ENCODE measurements at places on chromosomes 2 and 18.

DNA sequence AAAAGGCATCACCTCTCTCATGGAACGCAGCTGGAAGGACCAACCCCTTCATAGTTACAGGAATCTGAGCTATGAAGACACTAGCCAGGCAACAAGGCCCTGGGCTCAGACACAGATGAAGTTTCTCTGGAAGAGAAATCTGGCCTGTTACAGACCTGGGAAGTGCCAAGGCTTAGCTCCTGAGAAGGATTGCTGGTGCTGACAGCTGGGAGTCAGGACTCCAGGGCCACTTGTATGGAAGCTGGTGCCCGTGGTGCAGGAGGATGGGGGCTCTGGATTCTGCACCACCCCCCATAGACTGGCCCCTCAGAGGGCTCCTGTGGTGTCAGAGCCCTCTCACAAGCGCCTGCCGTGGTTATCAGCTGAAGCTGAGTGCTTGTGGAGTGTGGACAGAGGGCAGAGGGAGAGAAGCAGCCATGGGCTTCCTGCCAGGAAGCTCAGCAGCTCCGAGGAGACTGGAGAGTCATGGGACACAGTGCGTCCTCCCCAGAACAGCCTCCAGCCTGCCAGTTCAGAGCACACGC, 87.3 kb upstream of the LCLAT1 start:
- no peak for DNase-seq

- no peak for DNase-seq
Observed at GRCh38 chr2:238596571-238597551, 170.1 kb downstream of the ASB1 start.

DNA sequence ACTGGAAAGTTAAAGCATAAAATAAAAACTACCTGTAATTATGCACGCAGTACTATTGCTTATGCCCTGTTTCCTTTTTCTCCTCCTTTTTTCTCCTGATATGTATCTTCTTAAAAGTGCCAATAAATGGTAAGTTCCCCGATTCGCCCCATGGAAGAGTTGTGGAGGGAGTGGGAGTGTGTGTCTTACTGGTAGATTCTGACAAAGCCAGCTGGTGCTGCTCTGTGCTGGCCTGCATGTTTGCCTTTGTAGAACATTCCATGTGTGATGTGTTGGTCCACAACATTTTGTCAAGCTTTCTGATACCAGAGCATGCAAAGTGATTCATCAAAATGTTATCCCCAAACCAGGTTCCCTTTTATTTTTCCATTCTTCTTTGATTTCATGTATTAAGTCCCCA, 356.9 kb upstream of the RAB12 start:
- no peak for DNase-seq

DNA sequence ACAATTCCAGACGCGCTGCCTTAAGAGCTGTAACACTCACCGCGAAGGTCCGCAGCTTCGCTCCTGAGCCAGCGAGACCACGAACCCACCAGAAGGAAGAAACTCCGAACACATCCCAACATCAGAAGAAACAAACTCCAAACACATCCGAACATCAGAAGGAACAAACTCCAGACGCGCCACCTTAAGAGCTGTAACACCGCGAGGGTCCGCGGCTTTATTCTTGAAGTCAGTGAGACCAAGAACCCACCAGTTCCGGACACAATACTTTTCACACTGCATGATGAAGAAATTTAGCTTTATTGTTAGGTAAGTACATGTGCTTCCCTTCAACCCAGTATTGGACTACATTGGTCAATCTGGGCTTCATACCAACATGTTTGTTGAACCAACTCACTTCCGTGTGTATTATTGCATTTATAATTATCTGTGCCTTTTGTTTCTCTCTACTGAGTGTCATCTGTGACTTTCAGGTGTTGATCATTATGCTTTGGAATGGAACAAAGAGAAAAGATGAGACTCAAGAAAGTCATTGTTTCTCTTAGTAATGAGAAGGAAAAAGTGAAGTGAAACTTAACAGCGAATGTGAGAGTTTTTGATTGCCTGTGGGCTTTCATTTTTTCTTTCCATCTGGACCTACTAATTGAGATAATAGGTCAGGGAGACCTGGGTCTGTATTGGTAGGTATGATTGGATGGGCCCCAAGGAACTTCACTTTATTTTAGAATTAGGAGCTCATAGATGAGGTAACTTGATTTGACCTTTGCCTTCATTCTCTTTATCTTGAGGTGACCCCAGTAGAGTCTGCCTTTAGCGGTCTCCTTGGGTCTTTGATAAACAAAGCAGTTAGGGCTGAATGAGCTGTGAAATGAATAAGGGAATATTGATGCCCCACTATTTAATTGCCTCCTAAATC, 76.1 kb upstream of the CAVIN2 start:
- no peak for DNase-seq

DNA sequence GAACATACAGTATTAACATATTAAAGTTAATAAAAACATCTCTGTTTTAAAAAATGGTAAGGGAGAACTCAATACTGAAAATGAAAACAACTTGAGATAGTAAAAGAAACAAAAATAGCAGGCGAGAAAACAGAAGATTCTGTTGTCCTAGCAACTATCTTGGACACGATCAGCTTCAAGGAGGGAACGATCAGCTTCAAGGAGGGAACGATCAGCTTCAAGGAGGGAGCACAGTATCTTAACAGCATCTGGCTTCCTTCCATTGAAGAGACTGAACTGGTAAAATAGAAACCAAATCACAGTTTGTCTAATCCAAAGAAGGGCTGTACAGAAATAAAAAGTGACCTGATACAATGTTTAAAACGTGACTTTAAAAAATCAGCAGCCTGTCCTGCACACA, 51.8 kb downstream of the NDUFA10 start:
- no peak for DNase-seq

DNA sequence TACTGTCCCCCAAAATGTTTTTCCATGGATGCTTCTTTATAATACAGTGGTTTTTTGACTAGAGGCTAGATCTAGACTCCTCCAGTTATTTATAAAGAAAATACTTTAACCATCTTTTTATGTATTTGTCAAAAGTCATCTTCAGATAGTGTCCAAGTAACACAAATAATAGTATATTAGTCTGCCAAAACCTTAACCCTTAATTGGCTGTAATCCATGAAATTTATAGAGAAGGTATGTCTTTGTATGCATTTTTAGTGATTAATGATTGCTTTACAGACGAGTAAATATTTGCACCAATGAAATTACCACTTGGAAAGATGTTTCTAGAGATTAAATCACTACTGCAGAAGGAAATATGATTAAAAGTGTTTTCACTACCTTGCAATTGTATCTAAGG, 451.8 kb upstream of the NRXN1 start:
- DNase-seq = no peak

- DNase-seq = peak; percentile 62
Observed at GRCh38 chr2:134120733-134121630, 132.9 kb upstream of the MGAT5 start.

DNA sequence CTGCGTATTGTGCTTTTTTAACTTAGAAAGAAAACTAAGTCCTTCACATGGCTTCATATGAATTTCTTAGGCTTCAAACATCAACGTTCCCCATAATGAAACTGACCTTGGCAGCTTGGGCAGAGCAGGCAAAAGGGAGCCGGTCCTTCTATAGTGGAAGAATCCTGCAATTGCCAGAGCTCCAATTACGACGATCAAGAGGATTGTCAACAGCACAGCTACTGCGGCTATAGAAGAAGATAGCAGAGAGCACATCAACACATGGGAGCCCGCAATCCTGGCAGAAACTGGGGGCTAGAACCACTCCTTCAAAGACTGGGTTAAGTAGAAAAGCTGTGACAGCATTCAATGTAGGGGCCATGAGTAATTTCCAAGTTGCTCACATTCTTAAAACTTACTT, 69.8 kb downstream of the DHRS9 start:
- DNase-seq = no peak

- DNase-seq = no peak
Observed at GRCh38 chr2:24086241-24086640, 1.6 kb upstream of the TP53I3 start.

- no peak for DNase-seq
Observed at GRCh38 chr2:205905576-205905975, 180.4 kb downstream of the INO80D start.

GRCh38 chr2:60556576-60557485, 3.4 kb upstream of the BCL11A start:
- DNase-seq = no peak

GRCh38 chr2:222256250-222256649, 42.5 kb downstream of the PAX3 start:
- no peak for DNase-seq

DNA sequence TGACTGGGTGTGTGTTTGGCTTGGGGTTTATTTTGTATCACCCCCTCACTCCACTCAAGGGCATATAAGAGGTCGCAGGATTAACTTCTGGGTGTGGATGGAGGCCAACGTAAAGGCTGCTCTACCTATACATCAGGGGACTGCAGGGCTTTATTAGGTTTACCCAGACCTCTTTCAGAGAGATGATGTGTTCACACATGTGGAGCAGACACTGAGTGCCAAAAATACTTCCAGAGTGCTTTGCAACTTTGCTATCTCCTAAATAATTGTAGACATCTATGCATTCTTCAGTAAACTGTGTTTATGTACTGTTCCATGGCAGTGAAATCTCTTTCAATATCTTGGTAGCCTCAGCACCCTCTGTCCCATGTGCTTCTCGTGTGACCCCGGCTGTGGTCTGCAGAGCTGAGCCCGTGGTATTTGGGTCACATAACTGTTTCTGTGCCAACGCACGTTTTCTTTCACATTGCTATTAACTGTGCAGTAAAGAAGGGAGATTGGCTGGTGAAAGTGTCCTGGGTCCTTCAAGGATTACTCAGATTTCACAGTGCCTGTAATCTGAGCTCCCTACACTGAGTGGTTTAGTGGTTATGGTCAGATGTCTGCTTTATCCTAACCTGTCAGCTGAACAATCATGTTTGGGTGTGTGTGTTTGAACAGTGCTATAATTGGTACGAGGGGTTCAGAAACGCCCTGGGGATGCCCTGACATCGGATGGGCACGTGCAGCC, 208.1 kb downstream of the VAPA start:
- DNase-seq = no peak

GRCh38 chr2:189409131-189409530, 32.1 kb upstream of the WDR75 start:
- DNase-seq = no peak

DNA sequence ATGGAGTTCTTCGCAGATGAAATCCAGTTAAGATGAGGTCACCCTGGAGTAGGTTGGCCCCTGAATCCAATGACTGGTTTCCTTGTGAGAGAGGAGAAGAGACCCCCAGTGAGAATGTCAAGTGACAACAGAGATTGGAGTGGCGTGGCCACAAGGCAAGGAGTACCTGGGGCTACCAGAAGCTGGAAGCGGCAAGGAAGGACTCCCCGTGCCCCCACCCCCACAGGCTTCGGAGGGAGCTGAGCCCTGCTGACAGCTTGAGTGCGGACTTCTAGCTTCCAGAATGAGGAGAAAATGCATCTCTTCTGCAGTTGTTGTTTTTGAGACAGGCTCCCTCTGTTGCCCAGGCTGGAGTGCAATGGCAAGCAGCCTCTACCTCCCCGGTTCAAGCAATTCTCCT, 78.0 kb upstream of the HPCAL1 start:
- DNase-seq = no peak

DNA sequence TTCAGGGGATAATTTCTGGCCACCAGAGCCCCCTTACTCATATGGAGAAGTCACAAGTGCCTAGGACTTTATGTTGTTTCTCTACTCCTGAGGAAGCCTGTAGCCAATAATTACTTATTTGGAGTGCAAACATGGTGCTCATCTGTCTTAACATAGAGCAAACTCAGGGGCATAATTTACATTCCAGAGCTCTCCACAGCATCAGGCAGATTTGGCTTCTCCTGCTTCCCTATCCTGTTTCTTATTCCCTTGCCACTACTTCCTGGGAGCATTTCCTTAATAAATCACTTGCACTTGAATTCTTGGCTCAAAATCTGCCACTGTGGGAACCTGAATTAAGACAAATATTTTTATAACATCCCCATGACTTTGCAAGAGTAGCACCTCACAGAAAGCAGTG, 960.9 kb downstream of the SOCS6 start:
- DNase-seq = no peak

GRCh38 chr2:121790276-121790956, 35.0 kb downstream of the TSN start:
- no peak for DNase-seq

- DNase-seq = no peak
Observed at GRCh38 chr2:36889795-36890194, 76.5 kb downstream of the STRN start.

GRCh38 chr2:24832073-24832461, 38.8 kb downstream of the CENPO start:
- DNase-seq = no peak

DNA sequence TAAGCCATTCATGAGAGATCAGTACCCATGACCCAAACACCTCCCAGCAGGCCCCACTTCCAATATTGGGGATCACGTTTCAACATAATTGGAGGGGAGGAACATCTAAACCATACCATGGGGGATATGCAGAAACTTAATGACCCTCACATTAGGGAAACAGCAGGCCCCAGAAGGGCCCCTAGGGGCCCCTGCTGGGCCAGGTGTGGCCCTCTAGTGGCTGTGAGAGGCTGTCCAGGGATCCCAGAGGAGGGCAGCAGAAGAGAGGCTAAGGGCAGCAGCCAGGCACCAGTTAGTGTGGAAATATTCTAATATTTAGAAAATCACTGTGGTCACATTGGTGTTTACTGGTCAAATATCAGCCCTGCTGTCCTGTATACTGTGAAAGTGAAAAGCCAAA, 49.3 kb upstream of the ANKRD44 start:
- DNase-seq = no peak

DNA sequence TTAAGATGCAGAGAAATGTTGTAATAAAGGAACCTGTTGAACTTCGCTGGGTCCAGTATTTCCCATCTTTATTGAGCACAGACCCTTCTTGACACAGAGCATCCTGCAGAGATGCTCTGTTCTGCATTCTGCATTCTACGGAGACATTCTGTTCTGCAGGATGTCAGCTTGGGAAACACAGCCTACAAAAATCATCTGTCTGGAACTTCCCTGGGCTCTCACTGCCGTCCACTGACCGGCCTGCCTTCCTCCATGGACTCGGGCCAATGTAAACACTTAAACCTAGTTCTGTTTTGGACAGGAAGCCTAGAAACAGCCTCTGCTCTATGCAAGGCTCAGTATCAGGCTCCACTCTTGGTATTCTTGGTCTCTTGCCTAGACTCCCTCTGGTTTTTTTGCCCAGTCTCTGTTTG, 90.0 kb upstream of the PPP1CB start:
- DNase-seq = no peak

DNA sequence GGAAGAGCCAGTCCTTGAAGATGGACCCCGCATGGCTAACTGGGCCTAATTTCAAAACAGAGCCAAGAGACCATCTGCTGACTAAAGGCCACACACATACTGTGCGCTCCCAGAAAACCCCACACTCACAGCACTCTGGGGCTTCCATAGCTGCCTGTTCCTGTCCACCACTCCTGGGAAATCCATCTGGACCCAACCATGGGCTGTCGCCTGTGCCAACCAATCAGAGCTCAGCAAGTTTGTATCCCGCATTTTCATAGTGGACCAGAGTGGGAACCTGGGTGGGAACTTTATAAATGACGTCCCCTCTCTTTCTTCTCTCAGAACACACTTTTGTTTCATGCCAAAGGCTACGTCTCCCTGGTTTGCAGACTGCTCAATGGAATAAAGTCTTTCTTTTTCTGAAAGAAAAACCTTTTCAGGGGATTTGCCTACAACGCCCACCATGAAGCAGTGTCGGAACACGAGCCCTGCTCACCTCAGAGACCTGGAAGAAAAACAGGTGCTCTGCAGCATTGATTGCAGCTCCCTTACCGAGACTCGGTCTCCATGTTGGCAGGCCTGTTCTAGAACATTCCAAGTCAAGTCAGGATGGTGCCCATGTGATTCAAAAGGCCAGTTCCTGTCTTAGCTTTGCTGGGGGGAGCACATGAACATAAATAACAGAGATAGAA, 137.2 kb upstream of the GPC1 start:
- no peak for DNase-seq

GRCh38 chr18:54946149-54946581, 13.1 kb downstream of the CCDC68 start:
- DNase-seq = no peak

All from activated gamma-delta T cell treated with Interleukin-2 at 50 U/mL for 16 hours (primary cell).